ENCODE measurements at places on chromosomes 4 and X.

GRCh38 chr4:1862055-1862911 is 6.3 kb upstream of the LETM1 start:
- no peak for DNase-seq

DNA sequence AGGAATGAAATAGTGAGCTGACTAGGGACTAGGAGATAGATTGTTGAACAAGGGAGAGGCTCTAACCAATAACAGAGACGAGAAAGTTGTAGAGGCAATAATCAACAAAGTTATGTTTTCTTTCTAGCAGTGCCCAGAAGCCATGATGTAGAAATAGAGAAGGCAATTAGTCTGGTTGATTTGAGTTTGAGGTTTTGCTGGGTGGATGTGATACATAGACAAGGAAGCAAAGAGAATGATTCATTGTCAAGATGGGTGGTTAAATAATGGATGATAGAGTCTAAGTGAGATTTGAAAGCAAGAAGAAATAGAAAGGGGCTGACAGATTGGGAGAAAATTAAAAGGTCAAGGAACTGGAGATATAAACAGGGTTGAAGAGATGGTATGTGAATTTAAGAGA is 11.2 kb downstream of the RBM41 start:
- no peak for DNase-seq

GRCh38 chrX:13638021-13638420 is 14.9 kb upstream of the TCEANC start:
- no peak for DNase-seq

DNA sequence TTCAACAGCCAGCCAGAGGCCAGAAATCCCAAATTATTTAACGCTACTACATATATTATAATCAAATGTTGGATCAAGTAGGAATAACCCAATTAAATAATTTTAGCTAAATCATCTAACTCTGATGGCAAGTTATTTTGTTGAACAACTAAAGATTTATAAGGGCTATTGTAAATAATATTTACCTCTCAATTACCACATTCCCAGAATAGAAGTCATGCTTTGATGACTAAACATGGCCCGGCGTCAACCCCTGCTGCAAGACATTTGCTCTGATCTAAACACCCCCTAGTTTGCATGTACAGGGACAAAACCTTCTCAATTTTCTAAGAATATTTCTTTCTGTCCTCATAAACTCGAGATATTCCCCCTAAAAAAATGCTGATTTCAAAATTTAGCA is 14.2 kb downstream of the VEGFC start:
- DNase-seq: no peak

- no peak for DNase-seq
Measured at GRCh38 chr4:119939071-119939995, 127.3 kb downstream of the MAD2L1 start.
